ENCODE measurements at places on chromosomes 12 and 14.

GRCh38 chr12:111405859-111406473 is at the start of gene SH2B3:
SH2B3 (plus strand) TSS chr12:111405923; CDS start chr12:111418146, 12,223 bp downstream.
- no peak for DNase-seq

- DNase-seq, result no peak
Measured at GRCh38 chr12:58189893-58190292, 248.5 kb downstream of the ATP23 start.

DNA sequence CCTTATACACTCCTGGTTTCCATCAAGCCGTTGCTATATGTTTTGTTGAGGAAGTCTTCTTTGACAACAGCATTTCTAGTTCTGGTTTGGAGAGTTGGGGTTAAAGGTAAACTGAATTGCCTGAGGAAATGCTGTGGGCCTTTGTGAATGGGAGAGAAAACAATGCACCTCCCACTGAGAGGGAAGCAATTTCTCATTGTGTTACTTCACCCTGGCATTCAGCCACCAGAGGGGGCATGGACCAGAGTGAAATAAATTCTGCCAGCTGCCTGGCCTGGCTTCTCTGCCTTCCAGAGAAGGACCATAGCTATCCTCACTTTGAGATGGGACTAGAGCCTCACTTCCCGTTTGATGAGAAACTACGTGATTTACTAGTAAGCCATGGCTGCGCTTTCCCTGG is 475.3 kb downstream of the EGLN3 start:
- no peak for DNase-seq

GRCh38 chr12:23855813-23856212 is 93.7 kb downstream of the SOX5 start:
- DNase-seq, result no peak

- DNase-seq, result peak; percentile 72
Measured at GRCh38 chr12:52884526-52885293, 20.2 kb downstream of the KRT8 start.

DNA sequence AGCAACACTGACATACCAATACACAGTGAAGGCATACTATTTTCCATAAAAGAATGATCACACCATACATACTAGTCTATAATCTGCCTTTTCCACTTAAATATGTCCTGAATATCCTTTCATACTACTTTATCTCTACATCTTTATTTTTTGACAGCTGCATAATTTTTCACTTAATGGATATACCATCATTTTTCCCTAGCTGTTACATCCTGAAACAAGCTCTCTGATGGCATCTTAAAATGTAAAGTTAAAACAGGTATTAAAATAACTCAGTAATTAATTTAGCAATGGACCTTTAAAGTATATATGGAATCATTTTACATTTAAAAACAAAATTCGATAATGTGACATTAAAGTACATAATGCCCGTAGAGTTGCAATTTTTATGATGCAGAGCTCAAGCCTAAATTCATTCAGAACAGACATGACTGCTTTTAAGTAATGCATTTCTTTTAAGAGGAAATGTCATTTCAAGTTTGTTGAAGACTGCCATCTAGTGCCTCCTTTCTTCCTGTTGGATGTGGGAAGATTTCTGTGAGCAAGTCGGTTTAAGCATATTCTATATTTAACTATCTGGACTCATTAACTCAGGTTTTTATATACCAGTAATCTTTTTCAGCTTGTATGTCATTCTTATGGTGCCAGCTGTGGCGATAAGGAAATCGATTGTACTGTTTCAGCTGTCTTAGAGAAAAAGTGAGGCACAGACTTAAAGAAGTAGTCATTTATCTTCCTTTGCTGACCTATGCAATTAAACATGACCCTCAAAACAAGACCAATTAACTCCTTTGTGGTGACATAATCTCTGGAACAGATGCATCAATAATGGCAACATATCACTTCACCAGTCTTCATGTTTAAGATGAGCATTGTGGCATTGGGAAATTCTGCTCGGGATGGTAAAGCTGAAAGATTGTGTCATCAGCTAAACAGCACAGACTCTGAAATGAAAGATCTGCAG is 20.3 kb downstream of the PRICKLE1 start:
- no peak for DNase-seq

DNA sequence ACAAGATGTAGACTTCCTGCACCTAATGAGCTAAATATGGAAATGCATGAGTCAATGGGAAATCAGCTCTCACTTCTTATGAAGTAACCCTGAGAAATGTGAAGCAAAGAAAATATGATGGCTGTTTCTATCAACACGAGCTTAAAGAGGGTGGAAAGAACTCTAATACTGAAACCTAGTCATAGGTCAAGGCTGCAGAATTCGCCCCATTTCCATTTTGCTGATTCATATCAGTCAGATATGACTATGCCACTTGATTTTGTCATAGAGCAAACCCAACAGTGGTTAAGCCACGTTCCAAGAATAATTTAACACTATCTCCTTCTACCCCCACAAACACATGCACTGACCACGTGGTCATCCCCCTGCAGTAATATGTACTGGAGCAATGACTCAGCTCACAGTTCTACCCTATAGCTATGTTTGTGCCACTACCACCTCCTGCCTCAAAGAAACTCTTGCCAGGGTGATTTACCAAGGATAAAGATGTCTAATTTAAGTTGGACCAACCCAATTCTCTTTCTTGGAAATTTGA is 157.5 kb downstream of the TMTC3 start:
- no peak for DNase-seq

DNA sequence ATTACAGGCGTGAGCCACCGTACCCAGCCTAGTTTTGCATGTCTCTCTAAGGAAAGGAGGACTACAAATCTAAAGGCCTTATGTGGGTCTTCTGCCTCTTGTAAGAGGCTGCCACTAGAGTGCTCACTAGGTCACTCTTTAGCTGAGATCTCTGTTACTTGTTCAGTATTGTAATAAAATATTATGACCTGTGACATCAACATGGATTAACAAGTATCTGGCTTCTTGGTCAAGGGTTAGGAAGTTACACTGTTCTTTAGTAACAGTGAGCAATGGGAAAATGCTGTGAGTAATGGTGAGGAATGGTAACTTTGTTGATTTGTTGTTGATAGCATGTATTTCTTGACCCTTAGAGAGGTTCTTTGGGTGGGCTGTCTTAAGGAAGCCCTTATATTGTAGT is 50.5 kb downstream of the ERC1 start:
- no peak for DNase-seq

Data from CD4-positive, alpha-beta T cell treated with Interleukin-15 for 4 hours (primary cell).